ENCODE measurements at places on chromosomes 2 and 18.

- no peak for DNase-seq
Measured at GRCh38 chr2:45178359-45178758, 169.1 kb upstream of the SIX2 start.

DNA sequence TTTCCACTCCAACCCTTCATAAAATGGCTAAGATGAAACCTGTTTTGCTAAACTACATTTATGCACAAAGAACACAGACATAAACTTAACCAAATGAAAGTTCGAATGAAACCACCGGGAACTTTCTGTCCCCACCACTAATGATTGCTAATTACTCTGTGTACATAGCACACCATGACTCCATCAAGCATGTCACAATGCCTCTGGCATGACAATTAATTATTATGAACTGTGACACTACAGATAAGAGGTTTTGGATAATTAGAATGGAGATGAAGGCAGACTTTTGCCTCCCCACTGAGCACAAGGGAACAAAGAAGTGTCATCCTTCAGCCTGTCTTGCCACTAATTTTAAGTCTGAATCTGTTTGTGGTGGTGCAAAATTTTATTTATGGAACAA is 1.5 kb downstream of the DAPL1 start:
- no peak for DNase-seq

GRCh38 chr2:9844036-9844483 is 786 bp downstream of the TAF1B start:
- DNase-seq, result no peak

DNA sequence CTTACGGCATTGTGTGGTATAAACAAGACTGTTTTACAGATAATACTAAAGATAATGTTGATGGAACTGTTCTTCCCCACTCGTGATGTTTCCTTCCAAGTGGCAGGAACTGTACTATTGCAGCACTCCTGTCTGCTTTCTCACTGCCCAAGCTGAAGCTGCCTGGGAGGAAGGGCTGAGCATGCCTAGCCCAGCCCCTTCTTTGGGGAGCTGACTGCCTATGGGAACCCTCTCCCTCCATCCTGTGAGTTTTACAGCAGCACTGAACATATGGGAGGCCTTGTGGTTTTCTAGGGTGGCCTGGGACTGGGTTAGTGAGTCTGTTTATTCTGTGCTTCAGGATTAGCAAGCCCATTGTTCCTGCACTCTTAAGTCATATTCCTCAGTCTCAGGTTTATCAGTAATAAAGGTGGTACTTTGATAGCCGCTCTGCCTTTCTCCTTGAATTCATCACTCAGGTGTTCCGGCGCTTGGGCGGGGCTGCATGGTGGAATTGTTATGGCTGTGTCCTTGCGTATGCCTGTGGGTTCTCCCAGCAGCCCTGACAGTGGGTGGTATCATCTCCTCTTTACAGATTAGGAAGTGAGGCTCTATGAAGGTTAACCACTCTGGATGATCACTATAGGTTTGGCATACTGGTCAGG is 379.7 kb downstream of the PTPRM start:
- no peak for DNase-seq

GRCh38 chr18:9421096-9421900 is 54.0 kb upstream of the RALBP1 start:
- DNase-seq, result no peak

- no peak for DNase-seq
Measured at GRCh38 chr2:160043265-160043664, 19.1 kb downstream of the PLA2R1 start.

DNA sequence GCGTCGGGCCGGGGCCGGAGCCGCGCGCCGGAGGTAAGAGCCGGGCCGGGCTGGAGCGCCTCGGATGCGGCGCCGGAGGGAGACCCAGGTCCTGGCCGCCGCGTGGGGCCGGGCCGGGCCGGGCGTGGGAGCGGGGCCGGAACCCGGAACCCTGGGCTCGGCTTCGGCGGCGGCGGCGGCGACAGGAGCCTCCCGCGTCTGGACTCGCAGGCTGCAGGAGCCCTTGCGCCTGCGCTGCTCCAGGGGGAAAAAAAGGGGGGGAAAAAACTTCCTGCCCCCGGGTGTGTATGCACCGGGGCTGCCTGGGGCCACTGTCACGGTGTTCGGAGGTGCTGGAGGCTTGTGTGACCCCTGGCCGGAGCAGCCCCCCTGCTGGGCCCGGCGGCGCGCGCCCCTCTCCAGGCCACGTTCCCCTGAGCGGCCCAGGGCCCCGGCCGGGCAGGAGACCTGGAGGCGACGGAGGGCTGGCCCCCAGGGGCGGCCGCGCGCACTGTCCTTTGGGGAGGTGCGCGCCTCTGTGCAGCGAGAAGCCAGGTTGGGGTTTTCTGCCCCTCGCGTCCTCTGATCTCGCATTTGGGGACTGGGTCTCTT is 864 bp downstream of the KLHL29 start:
- no peak for DNase-seq

GRCh38 chr18:22900558-22901238 is 32.4 kb upstream of the RBBP8 start:
- no peak for DNase-seq

DNA sequence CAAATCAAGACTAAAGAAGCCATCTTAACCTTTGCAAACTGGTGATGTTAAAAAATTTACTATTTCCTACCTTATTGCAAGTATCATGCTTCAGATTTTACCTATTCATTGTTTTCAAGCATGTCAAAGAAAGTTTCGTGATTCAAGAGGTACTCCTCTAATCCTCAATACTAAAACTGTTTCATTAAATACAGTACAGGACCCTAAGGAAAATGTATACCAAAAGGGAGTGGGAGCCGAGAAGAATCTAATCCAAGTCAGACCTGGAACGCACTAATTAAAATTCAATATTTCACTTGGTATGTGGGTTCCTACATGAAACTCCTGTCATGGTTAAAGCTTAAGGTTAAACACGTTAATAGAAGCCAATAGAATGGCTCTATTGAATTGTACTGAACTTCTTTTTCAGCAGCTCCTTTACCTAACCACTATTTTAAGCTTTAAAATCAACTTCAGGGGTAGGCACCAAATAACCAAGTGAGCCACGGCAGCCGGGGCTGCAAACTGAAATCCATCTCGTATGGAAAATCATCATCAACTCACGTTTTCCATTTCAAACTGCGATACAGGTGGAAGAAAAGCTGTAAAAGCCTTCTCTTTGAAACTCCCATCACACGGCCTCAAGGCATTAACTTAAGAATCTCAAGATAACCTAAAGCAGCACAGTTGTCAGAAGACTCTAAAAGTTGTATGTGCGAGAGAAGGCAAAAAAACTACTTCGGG is 188.8 kb downstream of the ZEB2 start:
- DNase-seq, result peak; percentile 62

- no peak for DNase-seq
Measured at GRCh38 chr2:207734636-207735512, 23.4 kb downstream of the CCNYL1 start.

- peak; percentile 47 for DNase-seq
Measured at GRCh38 chr2:23375448-23375847, 9.5 kb upstream of the KLHL29 start.

GRCh38 chr2:146173934-146174333 is 1654.0 kb upstream of the ZEB2 start:
- DNase-seq, result no peak

GRCh38 chr2:207504513-207505170 is 25.1 kb upstream of the CREB1 start:
- no peak for DNase-seq

GRCh38 chr18:75066936-75067335 is 142.0 kb downstream of the PTGR3 start:
- peak; percentile 17 for DNase-seq

DNA sequence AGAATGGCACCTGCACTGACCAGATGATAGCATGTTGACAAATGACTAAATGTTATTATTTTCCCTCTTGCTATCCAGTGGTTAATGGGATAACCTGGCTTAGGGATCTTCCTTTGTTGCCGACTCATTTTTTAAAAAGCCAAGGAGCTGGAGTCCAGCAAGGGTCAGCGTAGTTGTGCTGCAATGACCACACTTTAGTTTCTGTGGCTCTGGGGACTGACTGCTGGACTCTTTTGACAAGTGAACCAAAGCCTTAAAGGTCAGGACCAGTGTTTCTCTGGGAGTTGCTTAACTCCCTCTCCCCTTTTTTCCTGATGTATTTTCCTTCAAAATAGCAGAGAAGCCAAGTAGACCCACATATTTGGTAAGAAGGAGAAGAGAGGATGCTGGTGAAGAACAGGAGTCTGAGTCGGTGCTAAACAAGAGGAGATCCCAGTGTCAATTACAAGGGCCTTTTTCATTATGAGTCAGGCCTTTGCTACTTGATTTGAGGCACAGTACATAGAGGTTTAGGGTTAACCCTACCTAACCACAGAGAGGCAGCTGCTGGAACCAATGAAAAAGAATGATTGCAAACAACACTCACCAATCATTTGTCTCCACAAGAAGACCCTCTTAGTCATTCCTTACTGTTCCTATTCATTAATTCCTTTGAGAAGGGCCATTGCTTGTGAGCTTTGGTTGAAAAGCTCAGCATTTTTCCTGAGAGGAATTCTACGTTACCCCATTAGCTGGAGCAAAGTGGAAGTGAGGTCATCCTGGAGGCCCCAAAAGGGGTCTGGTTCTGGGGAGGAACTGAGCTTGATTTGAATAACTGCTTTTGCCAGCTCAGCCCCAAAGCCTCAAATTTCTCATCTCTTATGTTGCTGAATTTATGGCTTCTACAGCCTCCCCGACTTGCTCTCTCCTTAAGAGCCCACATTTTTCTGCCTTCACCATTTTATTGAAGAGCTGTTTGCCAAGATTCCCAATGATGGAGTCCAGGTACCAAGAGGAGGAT is 137.6 kb upstream of the HNMT start:
- DNase-seq, result no peak

GRCh38 chr18:12516049-12516630 is 108.4 kb downstream of the PRELID3A start:
- peak; percentile 55 for DNase-seq

DNA sequence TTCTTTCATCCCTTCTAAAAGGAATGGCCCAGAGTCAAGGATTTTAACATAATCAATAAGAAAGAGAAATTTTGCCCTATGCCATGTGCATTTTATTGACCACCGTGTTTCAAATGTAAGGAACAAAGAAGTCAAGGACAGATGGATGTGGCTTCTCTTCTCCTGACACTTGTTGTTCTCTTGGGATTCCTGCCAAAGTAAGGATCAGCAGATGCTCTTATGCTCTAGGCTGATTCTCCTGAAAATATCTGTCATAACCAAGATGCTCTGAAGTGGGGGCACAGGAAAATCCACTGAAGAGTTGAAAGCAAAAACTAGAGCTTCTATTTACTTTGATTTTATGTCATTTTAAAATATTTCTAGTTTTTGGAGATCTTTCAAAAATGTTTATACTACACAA is 72.9 kb upstream of the SYT4 start:
- DNase-seq, result no peak

DNA sequence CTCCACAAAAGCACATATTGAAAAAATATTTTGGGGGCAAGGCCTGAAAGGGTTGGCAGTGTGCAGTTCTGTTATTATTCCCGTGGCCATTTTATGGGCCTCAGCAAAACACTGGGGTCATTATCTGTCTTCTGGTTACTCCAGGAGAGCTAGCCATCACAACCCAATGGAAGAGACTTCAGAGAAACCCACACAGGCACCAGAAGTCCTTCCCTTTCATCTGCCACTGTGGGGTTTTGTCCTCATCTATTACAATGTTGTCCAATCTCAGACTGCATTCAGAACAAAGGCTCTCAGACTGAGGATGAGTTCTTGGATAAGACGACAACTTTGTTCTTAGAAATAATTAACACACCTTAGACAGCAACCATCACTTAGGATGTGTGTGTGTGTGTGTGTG is 98.4 kb downstream of the PIEZO2 start:
- no peak for DNase-seq

- DNase-seq, result no peak
Measured at GRCh38 chr2:108171657-108172056, 68.1 kb upstream of the SULT1C3 start.

- no peak for DNase-seq
Measured at GRCh38 chr18:73462092-73462491, 594.3 kb upstream of the NETO1 start.

- DNase-seq, result no peak
Measured at GRCh38 chr2:177313162-177313781, 48.7 kb upstream of the NFE2L2 start.

GRCh38 chr2:199309973-199310372 is 147.8 kb downstream of the SATB2 start:
- DNase-seq, result no peak

GRCh38 chr2:110995911-110996310 is 124.8 kb upstream of the BCL2L11 start:
- no peak for DNase-seq

GRCh38 chr2:226396541-226396940 is 403.1 kb downstream of the IRS1 start:
- no peak for DNase-seq

DNA sequence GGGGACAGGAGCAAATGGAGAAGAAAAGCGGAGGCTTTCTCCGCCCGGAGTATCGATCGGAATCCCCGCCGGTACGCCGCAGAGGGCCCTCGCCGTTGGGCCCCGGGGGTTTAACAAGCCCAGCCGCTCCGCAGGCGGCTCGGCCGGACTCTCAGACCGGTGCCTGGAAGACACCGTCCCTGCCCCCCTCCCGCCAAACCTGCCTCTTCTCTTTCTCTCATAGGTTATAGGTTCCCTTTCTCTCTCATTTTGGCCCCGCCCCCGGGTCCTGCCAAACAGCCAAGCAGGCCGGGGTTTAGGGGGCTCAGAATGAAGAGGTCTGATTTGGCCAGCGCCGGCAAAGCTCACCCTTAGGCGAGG is 4.4 kb downstream of the ONECUT2 start:
- no peak for DNase-seq

- no peak for DNase-seq
Measured at GRCh38 chr18:58201733-58202730, 158.0 kb downstream of the NEDD4L start.

GRCh38 chr2:25234738-25235137 is 66.4 kb upstream of the POMC start:
- DNase-seq, result no peak

GRCh38 chr2:100064165-100064564 is 78.2 kb downstream of the AFF3 start:
- no peak for DNase-seq

GRCh38 chr2:66985906-66986305 is 411.2 kb upstream of the ETAA1 start:
- no peak for DNase-seq

- DNase-seq, result peak; percentile 56
Measured at GRCh38 chr2:138503652-138504051, 2.1 kb downstream of the SPOPL start.

- DNase-seq, result no peak
Measured at GRCh38 chr18:39741755-39742466, 2176.3 kb upstream of the CELF4 start.

- peak; percentile 62 for DNase-seq
Measured at GRCh38 chr2:239253264-239253663, 147.6 kb downstream of the HDAC4 start.

GRCh38 chr2:201366146-201366545 is 9.0 kb upstream of the FLACC1 start:
- DNase-seq, result no peak

DNA sequence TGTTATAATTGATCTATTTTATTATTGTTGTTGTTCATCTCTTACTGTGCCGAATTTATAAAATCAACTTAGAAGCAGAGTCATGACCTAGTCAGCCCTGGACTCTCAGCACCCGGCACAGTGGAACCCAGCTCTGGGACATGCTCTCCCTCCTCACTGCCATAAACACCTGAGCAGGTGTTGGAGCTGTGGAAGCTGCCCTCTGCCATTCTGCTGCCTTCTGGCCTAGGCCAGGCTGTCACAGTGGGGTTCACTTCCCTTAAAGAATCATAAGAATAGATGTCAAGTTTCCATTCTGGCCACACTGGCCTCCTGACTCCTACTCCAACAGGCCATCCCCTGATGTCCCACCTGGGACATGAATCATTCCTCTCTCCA is 192.2 kb downstream of the ZFP36L2 start:
- no peak for DNase-seq

Measured in hematopoietic multipotent progenitor cell treated with erythropoietin and hydrocortisone succinate and interleukin-3 and kit ligand, for 6 days (in vitro differentiated cells).